ENCODE measurements at places on chromosomes 12 and 14.

GRCh38 chr12:101567918-101568317, 26.9 kb upstream of the MYBPC1 start:
- peak; percentile 97 for DNase-seq

- DNase-seq = no peak
Observed at GRCh38 chr14:52458721-52459085, 93.6 kb downstream of the TXNDC16 start.

DNA sequence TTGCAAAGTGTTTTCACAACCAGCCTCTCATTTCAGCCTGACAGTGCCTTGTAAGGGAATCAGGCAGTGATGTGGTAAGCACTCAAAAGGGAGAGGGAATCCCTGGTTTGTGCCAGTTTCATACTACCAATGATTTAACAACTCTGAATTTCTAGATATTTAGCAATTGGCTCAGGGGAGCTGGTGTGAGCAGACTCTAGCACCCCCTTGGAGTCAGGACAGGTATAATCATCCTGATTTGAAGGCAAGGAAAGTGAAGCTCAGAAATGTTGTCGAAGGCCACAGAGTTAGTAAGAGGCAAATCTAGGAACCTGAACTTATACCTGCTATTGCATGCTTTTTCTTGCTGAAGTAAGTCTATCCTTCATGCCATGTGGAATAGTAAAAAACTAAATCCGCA, 63.1 kb upstream of the DACT1 start:
- DNase-seq = no peak

- DNase-seq = no peak
Observed at GRCh38 chr12:53200458-53201176, 6.4 kb downstream of the ITGB7 start.

- DNase-seq = no peak
Observed at GRCh38 chr12:18864900-18865561, 127.1 kb downstream of the CAPZA3 start.

- DNase-seq = no peak
Observed at GRCh38 chr14:37592482-37593408, 2.3 kb downstream of the FOXA1 start.

DNA sequence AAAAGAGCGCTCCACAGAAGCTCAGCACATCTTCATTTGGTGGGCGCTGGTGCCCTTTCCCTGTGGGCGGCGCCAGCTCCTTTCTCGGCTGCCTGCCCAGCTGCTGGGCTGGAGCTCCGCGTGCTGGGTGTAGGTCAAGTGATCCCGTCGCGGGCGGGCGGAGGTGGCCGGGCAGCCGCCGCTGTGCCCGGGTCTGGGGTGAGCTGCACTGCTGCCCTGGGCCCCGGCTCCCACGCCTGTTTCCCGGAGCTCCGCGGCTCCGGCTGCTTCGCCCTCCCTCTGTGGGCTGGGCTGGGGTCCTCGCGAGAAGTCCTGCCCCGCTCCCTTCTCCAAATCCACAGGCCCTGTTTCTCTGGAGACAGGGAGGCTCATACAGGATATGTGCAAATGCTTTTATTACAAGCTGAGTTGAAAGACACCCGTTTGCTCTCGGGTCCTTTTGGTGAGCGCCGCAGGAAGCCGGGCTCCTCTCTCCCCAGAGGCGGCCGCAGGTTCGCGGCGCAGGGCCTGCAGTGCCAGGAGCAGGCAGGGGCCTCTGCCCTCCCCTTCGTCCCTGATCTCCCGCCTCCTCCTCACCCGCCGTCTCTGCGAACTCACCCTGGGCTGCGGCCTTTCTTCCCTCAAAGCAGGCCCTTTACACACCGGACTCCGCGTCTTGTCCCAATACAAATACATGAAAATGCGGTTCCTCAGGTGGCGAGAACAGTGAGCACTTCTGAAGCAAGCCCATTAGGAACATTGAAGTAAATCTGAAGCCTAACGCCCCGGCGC, 67.8 kb upstream of the CAPRIN2 start:
- no peak for DNase-seq

DNA sequence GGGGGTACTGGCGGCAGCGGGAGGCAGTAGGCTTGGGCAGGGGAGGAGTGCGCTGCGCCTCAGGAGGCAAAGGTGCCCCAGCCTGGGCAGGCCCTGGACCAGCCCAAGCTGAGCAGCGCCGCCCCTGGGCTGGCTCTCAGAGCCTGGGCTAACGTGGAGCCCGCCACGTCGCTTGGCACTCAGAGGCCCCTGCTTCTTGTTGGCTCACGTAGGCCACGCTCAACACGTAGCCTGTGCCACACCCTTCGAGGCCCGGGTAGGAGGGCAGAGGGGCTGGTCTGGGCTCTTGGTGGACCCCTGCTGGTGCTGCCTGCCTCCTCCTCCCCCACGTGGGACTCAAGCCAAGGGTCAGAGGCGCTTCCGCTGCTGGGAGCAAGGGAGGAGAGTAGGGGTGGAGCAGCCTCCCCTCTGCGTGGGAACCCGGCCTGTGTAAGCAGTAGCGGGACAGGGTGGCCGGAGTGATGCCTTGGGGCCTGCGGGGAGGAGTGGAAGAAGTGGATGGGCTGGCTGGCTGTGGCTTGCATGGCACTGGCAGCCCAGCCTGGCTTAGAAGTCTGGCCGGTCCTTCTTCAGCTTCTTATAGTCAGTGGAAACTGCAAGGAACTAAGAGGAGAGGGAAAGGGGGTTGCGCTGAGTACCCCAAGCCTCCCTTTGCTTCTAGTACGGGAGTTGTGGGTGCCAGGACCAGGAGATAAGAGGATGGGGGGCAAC, 5.7 kb downstream of the SHMT2 start:
- no peak for DNase-seq

DNA sequence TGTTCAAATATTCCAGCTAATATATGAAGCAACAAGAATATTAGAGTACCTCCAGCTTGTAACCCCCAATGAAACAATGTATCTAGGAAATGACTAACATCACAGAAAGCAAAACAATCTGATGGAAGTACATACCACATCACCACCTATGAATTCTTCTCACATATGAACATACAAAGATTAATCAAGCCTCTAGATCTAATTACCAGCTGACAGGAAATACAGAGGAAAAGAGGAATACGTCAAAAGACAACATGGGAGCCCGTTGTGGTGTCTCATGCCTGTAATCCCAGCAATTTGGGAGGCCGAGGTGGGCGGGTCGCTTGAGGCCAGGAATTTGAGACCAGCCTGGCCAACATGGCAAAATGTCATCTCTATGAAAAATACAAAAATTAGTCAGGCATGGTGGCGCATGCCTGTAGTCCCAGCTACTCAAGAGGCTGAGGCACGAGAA, 7.5 kb downstream of the NEDD8 start:
- no peak for DNase-seq

GRCh38 chr12:74499192-74499591, 38.4 kb upstream of the ATXN7L3B start:
- no peak for DNase-seq

DNA sequence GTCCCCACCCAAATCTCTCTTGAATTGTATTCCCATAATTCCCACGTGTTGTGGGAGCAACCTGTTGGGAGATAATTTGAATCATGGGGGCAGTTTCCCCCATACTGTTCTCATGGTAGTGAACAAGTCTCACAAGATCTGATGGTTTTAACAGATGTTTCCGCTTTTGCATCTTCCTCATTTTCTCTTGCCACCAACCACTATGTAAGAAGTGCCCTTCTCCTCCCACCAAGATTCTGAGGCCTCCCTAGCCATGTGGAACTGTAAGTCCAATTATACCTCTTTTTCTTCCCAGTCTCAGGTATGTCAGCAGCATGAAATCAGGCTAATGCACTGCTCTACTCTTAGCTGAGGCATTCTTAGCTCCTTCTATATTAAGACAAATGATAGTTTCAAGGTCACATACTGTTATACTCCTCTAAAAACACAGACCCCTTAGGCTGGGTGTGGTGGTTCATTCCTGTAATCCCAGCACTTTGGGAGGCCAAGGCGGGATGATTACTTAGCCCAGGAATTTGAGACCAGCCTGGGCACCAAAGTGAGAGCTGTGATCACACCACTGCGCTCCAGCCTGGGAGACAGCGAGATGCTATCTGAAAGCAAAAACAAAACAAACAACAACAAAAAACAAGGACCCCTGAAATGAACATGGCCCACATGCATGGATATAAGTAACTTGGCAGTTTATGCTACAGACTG, 3.6 kb downstream of the SCAF11 start:
- DNase-seq = no peak

DNA sequence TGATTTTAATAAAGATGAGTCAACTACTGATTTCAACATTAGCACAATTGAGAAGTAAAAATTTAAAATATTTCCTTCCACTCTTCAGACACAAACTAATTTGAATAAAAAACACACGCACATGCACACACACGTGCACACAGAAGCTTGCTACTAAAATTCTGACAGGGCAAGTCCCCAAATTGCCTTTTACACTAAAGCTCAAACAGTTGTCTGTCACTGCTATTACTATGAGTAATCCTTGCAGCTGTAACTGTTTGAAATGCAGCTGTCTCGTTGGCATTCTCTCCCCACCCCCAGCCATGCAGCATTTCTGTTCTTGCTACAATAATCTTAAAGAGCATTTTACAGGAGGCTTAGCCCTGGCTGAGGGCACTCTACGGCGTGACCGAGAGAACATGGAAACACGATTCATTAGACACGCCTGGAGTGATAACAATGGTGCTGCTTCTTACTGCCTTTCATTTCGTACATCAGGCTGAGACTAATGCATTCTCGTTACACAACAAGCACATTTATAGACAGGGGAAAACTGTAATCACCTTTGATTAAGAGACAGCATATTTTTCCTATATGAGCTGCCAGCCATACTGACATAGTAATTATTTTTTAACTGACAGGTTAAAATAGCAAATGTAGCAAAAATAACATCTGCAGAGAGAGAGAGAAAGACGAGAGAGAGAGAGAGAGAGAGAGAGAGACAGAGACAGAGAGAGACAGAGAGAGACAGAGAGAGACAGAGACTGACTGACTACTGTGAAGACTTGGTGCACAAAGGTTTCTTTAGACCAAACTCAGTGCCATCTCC, 153.8 kb downstream of the MED13L start:
- DNase-seq = peak; percentile 98

GRCh38 chr14:86035882-86036281, 505.9 kb downstream of the FLRT2 start:
- DNase-seq = no peak
